Stimulated activated naive CD8-positive, alpha-beta T cell treated with anti-CD3 and anti-CD28 coated beads, Interleukin-15, Interleukin-2, amounts not matched to agents 100 U/mL and 50 U/mL, for 24 hours (primary cell): ENCODE measurements at places on chromosomes 3 and 15.

- DNase-seq, result no peak
These were observed 7.7 kb upstream of the UMPS start for GRCh38 chr3:124722589-124722988.

- DNase-seq, result no peak
These were observed 112.2 kb upstream of the SLC6A11 start for GRCh38 chr3:10703875-10704274.

- DNase-seq, result no peak
These were observed 104.1 kb downstream of the CNTN3 start for GRCh38 chr3:74510261-74510818.

DNA sequence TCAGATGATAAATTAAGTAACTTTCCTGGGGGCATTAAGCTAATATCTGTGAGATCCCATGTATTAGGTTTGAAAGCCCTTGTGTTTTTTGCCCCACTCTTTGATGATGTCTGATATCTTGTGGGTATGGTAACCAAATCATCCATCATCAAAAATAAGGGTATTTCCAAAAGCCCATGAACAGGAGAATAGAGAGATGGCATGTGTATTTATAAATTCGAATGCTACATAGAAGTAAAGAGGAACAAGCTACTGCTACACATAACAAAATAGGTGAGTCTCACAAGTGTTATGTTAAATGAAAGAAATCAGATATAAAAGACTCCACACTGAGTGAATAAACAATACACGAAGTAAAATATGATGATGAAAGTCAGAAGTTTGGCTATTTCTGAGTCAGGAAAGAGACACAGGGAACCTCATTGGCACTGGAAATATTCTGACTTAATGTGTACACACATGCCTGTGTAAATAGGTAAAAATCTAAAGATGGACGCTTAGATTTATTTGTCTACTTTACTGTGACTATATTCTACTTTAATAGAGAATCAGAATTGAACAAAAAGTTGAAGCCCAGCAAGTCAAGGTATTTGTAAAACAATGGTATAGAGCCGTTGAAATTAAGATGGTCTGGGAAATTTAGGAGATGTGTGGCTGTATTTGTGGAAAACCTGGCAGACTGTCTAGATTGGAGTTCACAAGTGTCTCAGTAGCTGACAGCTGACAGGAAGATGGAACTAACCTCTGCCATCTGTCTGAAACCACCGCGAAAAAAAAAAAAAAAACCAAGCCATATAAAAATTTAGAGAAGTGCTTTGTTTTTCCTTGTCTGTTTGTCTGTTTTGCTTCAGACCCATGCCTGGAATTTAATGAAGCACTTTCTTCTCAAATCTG is 111.0 kb upstream of the TGFBR2 start:
- no peak for DNase-seq

GRCh38 chr15:38685686-38686339 is 121.2 kb upstream of the RASGRP1 start:
- no peak for DNase-seq

GRCh38 chr3:79047581-79047980 is 720.2 kb downstream of the ROBO1 start:
- DNase-seq, result no peak

GRCh38 chr15:58587486-58587885 is 155.7 kb downstream of the LIPC start:
- DNase-seq, result no peak

- no peak for DNase-seq
These were observed 7.3 kb downstream of the TRA2B start for GRCh38 chr3:185930393-185931107.

- DNase-seq, result no peak
These were observed 20.4 kb downstream of the ARPP21 start for GRCh38 chr3:35659768-35660167.
